ENCODE measurements at places on chromosomes 5 and 9.

DNA sequence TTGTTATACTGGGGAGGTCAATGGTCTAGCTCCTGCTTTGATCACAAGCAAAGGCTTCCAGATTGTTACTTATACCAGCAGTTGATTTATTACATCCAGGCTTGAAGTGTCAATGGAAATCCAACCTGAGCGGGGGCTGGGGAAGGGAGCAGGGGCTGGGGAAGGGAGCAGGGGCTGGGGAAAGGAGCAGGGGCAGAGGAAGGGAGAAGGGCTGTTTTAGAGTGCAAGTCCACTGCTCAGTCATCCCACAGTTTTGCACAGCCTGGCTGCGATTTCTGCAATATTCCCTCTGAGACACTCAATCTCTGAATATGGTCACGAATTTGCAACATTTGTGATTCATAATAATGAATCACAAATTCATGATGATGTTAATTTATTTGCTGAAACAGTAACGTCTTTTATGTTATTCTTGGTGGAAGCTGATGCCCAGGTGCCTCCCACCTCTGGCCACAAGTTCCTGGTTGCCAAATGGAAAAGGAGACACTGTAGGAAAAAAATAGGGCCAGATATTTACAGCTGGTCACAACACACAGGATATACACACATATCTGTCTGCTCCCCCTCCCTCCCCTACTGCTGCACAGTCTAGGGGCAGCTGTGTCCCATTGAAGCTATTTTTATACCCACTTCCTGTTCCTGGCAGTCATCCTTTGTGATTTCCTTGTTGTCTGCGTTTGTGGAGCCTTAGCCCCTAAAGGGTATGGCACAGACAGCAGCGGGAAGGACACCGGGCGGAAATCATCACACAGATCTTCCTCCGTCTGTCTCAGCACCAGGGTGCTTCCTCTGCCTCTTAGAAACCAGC is 325.1 kb downstream of the GADD45G start:
- DNase-seq: no peak

DNA sequence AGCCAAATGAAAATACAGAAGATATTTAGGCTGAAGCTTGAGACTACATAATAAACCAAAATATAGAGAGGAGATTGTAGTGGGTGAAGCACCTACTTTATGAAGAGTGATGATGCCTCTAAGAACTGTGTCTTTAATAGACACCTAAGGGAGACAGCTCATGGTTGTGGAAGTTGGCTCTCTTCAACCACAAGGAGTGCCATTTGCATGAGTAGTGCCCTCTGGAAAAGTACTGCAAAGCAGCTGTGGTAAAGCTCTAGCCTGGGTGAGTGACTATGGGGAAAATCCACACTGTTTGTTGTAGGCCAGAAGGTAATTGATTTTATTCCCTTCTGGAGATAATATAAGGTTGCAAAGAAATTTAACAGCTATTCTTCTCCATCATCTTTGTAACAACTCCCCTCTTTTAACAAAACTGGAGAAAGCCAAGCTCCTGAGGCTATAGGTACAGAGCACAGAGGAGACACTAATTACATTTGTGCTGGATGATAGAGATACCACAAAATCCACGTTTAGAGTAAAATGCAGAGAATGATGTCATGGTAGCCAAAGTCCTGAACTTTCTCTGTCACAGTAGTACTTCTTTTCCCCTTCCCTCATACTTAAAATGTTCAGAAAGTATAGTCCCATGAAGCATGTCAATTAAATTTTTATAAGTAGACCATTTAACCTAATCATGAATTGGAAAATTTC is 122.8 kb downstream of the STARD4 start:
- DNase-seq: no peak

DNA sequence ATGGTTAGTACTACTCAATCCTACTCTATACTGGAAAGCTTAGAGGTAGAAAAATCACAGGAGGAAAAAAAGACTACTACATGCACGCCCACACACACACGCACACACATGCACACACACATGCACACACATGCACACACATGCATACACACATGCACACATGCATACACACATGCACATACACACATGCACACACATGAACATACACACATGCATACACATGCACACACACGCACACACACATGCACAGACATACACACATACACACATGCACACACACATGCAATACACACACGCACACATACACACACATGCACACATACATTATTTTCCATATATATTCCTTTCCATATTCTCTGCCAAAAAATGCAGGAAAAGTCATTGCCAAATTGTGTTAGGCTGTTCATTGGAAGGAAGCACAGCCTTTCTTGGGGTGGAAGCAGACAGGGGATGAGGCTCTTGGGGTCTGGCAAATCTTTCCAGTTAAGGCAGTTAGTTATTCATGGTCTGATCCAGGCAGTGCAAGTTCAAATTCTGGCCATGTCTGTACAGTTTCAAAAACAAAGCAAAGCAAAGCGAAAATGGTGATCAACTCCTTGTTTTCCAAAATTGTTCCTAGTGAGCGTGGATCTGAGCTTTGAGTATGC is 187.9 kb upstream of the EGFLAM start:
- no peak for DNase-seq

DNA sequence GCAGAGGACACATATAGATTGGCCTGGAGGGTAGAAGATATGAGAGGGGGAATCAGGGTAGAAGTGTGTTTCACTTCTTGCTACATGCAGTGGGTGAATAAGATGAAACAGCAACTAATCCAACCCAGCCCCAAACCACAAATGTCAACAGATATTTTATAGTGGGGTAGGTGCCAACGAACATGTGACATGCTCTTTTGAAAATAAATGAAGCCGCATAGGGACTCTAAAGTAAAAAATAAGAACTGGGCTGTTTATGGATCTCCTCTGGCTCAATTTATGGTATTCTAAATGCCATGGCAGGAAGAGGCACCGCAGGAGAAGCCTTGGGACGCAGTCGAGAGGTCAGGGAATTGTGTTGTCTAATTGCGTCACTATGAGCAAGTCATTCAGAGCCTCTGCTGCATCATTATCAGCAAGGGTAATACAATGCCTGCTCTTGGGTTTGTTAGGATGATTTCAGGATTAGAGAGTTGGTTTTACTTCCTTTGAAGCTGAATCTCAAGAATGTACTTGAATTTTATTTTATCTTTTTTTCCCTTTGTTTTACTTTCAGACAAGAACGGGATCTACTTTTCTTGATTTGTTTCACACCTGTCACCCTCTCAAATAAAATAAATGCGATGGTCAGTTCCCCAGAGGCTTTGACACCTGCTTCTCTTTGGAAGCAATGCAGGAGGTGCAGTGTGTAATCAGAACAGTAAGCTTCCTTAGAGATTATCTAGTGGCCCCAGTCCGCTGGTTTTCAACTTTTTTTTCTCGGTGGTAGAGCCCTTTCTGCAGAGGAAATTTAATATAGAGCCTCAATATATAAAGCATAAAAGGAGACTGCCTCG is 375.6 kb upstream of the CLINT1 start:
- DNase-seq: no peak

GRCh38 chr5:127970854-127971425 is 112.6 kb upstream of the SLC12A2 start:
- DNase-seq: no peak

DNA sequence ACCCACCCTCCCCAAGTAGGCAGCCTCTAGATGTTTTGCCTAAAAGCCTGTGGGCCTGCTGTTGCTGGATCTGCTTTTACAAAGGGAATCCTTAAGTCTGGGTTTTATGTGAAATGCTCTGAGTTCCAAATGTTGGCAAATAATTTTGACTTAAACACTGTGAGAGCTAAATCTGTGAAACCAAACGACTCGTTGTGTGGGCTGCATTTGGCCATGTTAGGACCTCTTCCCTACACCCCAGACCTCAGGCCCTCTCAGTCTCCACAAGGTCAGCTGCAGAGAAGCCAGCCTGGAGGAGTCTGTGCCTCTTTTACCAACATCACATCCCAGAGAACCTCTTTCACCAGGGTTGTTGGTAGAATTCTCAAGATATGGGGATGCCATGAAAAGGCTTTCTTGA is 9.4 kb downstream of the LCP2 start:
- no peak for DNase-seq

- no peak for DNase-seq
Observed at GRCh38 chr9:6418764-6419163, 5.8 kb downstream of the UHRF2 start.

GRCh38 chr5:132472431-132472830 is 18.1 kb downstream of the IRF1 start:
- no peak for DNase-seq

GRCh38 chr5:41707853-41708603 is 162.2 kb downstream of the OXCT1 start:
- DNase-seq: no peak

- peak; percentile 70 for DNase-seq
Observed at GRCh38 chr9:112078432-112078831, 96.7 kb downstream of the SUSD1 start.

DNA sequence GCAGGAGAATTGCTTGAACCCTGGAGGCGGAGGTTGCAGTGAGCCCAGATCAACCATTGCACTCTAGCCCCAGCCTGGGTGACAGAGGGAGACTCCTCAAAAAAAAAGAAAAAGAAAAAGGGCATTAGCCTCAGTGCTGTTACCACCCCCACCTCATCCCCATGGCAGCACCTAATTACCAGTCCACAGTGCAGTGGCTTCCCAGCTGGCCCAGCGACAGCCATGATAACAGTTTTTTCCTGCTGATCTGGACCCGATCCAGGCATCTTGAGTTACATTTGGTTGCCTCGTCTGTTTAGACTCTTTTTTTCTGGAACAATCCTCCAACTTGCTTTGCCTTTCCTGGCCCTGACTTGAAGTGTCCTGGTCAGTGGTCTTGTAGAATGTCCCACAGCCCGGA is 24.4 kb downstream of the NCS1 start:
- no peak for DNase-seq

DNA sequence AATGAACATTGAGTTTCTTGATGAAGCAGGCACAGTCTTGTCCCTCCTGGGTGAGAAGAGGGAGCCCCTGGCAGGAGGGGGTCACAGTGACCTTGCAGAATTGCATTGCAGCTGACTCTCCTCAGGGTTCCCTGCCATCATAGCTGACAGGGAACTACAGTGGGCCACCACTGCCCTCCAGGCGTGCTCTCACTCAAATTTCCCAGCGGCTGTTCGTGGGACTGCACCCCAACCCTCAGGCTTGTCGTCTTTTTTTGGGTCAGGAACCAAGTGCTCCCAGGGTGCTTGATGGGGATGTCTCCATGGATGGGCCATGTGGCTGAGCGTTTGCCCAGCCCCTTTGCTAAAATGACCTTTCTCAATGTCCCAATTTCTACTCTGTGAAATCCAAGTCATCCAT is 215.8 kb downstream of the MELK start:
- DNase-seq: no peak

- DNase-seq: no peak
Observed at GRCh38 chr5:142391058-142391845, 66.4 kb upstream of the SPRY4 start.

DNA sequence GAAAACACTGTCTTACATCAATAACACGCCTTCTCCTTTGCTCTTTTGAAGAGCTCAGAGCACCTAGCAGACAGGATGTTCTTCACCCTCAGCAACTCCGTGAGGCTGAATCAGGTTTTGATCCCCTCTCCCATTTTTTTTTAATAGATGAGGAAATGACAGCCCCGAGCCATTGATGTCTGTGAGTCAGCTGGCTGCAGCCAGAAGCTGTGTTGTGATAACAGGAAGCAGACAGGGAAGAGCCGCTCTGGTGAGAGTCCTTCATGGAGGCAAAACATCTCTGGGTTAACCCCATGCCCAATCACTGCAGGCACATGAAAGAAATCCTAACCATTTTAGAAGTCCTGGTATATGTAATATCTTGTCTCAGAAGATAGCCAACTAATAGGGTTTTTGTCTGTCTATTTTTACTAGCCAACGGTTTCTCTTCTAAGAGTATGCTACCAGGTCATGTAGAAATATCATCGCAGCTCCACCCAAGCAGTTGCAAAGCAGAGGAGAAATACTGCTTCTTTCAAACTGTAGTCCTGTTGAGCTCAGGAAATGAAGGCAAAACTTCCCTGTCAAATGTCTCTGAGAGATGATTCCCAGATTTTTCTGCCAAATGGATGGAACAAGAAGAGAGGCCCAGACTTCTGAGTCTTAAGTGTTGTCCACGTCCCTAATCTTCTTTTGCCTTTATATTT is 568.9 kb downstream of the CCDC171 start:
- DNase-seq: no peak

DNA sequence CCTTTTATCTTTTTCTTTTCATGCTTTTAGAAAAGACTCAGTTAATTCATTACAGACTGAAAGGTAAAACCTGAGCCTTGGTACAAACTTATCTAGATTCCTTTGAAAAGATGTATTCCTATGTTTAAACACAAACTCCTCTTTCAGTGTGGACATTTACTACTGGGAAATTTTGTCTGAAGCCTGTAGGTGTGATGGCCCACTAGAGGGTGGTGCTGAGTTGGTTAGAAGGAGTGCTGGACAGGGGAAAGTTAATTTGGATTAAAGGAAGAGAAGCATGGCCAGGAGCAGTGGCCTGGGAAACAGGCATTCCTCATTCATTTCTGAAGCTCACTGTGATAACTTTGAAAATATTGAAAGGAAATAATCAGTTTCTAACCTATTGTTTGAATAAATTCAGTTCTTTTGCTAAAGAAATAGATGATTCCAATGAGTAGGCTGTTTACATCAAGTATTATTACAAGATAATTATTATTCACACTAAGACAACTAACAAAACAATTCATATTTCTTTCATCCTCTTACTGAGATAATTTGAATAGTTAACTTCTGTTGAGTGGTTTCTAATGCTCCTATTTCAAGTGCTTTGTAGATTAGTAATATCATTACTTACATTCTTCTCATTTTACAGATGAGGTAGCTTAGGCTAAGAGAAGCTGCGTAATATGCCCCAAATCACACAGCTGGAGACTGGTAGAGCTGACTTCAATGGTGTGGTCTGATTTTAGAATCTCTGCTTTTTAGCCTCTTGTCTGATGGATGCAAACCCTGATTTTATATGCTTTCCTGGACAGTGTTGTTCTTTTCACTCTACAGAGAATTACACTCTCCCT is 150.9 kb downstream of the ADGRV1 start:
- no peak for DNase-seq

- DNase-seq: no peak
Observed at GRCh38 chr5:154053468-154053867, 14.7 kb downstream of the MFAP3 start.

DNA sequence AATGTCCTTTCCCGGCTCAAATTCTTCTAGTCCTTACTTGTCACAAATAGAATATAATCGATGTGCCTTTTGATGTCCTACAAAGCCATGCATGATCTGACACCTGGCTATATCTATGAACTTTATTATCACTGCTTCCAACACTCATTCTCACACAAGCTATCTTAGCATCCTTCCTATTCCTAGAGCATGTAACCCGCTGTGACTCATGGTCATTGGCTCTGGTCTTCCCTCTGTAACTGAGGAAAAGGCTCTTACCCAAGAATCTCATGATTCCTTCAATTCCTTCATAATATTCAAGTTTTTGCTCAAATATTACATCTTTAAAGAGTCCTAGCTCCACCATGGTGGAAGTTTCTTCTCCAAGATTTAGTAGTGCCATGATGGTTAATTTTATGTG is 480.0 kb upstream of the PAPPA start:
- no peak for DNase-seq
